ENCODE measurements at places on chromosomes 12 and 14.

GRCh38 chr12:89537389-89537788 lies 11.5 kb upstream of the POC1B start:
- DNase-seq: no peak

GRCh38 chr12:15336768-15337553 lies 14.7 kb downstream of the PTPRO start:
- DNase-seq: no peak

DNA sequence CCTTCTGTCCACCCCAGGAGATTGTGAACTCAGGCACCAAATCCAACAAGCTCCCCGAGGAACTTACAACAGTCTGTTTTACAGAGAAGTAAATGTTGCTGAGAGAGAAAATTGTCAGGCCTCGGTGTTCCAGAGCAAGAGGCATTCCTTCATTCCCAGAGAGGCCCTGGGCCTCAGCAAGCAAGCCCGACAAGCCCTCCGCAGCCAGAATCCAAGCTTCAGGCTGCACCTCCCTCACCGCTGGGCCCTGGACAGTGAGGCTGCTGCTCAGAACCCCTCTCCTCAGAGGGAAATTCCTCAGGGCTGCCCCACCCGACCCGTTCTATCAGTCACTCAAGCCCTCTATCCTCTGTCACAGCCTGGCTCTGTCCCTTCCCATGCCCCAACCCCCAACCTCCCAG lies 56.4 kb downstream of the ZFP36L1 start:
- DNase-seq: no peak

DNA sequence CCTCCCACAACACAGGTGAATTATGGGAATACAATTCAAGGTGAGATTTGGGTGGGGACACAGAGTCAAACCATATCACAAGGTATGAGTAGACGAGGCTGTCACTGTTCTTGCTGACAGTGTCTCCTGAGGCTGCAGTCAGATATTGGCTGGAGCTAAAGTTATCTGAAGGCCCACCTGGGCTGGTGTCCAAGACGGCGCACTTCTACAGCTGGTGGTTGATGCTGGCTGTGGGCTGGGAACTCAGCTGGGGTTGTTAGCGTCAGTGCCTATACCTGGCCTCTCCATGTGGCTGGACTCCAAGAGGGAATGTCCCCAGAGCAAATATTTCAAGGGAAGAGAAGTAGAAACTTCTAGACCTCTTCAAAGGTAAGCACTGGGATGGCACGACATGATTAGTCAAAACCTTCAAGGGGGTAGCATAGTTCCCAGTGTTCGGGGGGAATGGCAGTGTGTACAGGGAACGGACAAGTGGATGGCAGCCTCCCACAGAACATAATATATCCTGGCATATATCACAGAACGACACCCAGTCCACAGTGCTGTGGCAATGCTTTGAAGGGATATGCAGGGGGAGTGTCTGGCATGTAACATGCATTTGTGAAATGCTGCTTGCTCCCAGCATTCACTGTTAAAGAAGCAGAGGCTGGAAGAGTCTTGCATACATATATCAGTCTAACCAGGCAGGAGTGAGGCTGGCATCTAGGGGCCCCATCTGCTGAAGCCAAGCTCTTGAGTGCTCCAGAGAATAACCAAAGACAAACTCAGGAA lies 126.7 kb upstream of the RFLNA start:
- DNase-seq: no peak

- no peak for DNase-seq
Measured at GRCh38 chr12:28568118-28568517, 377.9 kb downstream of the CCDC91 start.

GRCh38 chr12:31324845-31325523 lies 966 bp downstream of the SINHCAF start:
- DNase-seq: peak; percentile 50

- DNase-seq: peak; percentile 65
Measured at GRCh38 chr12:97404543-97404942, 58.1 kb upstream of the RMST start.

All from NCI-H2081 (cell line).